ENCODE measurements at places on chromosomes 2 and 18.

DNA sequence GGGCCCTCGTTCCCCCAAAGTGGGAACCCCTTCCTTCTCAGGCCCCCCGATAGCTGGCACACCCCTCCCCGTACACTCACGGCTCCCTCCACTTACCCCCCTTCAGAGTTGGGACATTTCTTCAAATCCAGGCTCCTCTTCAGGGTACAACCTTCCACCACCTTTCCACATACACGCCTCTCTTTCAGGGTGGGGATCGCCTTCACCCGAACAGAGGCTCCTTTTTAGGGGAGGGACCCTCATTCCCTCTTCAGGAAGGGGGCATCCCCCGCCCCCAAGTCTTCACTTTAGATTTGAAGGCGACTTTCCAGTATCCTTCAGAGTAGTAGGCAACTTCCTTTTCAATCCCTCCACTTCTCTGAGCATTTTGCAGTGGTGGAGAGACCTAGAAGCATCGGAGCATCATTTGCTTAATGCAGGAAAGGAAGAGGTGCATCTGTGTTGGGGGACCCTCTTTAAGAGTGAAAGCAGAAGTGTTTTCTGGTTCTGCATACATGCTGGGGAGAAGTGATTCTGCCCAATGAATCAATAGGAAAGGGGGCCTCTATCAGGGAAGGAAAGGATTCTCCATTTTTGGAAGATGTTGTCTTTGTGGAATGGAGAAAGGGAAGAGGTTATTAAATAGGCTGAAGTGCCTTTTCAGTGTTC is 845 bp downstream of the EML4 start:
- no peak for DNase-seq

GRCh38 chr2:202639231-202639630 is 4.5 kb downstream of the FAM117B start:
- no peak for DNase-seq

DNA sequence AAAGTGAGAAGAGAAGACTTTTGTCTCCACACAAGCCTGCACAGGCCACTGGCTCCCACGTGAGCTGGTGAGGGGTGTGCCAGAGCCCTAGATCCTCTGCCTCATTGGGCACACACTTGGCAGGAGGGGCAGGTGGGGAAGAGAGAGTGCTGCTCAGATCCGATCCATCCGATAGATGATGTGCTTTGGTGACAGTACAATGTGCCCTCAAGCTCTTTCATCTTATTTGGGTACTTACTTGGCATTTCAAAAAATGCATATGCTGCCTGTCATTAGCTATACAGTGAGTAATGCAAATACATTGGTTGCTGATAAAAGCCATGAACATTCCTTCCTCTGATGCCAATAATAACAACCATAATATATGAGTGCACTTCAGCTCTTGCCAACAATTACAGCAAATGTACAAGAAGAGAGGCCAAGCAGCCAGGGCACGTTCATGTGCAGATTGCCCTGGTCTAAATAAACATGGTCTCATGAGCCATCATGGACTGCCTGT is 255.3 kb downstream of the VAPA start:
- no peak for DNase-seq

DNA sequence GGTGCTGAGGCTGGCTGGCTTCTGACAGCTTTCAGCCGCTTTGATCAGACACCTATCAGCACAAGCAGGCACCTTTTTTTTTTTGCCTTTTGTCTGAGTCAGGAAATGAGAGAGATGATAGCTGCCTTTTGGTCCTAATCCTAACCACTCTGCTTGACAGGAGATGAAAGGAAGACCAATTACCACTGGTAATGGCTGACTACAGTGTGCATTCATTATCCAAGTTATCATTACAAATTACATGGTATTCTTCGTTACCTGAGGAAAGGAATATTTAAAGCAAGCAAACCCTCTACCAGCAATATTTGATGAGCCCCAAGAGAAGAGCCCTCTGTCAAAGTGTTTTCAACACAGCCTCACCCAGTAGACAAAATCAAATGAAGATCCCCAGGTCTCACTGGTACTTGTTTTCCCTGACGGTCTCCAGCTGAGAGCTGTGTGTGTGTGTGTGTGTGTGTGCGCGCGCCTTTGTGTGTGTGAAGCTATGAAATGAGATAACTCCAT is 925.7 kb downstream of the DCDC2C start:
- DNase-seq: no peak

DNA sequence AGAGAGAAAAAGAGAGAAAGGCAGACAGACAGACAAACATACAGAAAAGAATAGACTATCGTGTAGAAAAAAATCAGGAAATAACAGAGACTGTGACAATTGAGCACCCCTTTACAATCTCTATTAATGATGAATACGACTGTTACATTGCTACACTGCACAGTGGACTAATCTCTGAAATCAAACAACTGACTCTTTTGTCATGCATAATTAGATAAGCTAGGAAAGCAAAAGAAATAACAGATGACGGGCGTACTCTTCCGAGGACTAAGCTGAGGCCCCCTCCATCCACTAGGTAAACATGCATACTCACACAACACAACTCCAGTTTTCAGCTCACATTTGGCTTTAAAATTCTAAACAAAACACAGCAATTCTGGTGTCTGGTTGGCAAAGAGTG is 267.0 kb downstream of the NOL4 start:
- DNase-seq: no peak

DNA sequence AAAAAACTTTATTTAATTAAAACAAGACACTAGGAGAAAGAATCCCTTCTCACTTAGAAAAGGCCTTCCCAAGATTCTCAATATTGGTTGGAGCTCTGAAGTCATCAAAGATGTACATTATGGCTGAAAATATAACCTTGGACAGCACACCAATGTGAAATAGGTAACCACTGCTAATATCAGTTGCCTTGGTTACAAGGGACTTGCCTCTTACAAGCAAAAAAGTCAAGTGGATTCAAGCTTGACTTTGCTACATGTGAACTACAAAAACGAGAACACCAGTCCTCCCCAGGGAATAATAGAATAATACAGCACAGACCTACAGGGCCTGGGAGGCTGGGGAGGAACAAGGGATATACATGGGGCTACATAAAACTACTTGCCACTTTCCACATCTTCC is 46.1 kb downstream of the NABP1 start:
- no peak for DNase-seq

DNA sequence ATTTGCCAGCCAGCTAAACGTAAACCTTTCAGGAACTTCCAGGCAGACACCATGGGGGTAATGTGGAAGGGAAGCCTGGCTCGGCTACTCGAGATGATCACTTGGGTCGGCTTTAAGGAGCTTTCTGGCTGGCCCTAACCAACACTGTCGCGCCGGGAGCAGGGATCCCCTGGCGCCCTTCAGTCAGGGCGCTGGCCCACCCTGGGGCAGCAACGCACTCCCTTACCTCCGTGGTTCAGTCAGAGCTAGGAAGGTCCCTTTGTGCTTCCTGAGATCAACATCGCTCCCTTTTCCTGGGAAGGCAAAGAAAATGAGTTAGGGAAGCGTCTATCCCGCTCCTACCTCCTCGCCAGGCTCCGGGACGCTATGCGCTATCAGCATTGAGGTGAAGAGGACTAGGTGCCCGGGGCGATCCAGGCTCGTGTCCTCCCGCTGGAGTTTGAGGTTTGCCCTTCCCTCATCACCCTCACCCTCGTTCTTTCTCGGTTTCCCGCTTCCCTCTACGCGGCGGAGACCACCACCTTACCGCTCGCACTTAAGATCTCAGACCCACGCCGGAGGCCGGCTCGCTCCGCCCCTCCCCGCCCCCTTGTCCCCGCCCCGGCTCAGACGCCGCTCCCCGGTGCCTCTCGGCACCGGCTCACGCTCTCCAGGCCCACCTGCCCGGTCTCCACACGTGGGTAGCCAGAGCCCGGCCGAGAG is 449 bp upstream of the ATRAID start:
- no peak for DNase-seq

- DNase-seq: no peak
These were observed 47.9 kb upstream of the CABLES1 start for GRCh38 chr18:23087352-23087751.

- no peak for DNase-seq
These were observed 187.2 kb downstream of the TXNL1 start for GRCh38 chr18:56451188-56451587.

DNA sequence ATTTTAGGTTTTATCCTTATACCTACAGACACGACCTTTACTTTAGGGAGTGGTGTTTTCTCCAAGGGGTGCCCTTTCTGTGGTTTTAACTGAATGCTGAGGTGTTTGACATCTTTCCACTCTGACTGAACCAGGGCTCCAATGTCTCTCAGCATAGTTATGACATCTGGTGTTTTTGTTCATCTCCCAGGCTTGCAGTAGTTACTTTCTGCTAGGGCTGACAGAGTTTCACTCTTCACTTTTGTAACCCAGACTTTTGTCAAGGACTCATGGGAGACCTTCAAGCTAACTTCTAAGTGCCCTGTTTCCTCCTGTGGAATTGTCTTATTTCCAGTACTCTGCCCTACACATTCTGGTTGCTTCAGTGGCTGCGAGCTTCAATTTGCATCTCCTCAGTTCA is 103.1 kb downstream of the CCDC85A start:
- no peak for DNase-seq

GRCh38 chr2:39718483-39718882 is 52.8 kb downstream of the TMEM178A start:
- no peak for DNase-seq

- DNase-seq: no peak
These were observed 34.1 kb upstream of the ASPRV1 start for GRCh38 chr2:69995511-69995910.

DNA sequence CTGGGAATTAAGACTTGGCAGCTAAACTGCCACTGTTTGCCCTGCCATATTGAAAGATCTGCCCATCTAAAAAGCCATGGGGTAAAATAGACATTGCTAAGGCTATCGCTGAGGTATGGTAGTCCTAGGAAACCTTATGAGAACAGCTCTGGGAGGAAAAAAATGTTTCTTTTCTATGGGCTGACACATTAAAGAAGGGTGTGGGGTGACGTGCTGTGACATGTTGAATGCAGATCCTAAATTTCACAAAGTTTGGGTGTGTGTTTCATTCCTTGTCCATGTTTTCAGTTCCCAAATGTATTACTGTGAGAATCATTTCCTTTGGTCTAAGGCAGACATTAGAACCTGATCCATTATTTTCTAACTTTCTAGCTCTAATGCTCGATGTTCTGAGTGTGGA is 766.4 kb downstream of the BCL11A start:
- DNase-seq: no peak

GRCh38 chr2:119223521-119224390 is at the start of gene STEAP3:
Gene STEAP3 (plus strand): TSS chr2:119223834. CDS start chr2:119231013, 7,179 bp downstream.
- DNase-seq: no peak

DNA sequence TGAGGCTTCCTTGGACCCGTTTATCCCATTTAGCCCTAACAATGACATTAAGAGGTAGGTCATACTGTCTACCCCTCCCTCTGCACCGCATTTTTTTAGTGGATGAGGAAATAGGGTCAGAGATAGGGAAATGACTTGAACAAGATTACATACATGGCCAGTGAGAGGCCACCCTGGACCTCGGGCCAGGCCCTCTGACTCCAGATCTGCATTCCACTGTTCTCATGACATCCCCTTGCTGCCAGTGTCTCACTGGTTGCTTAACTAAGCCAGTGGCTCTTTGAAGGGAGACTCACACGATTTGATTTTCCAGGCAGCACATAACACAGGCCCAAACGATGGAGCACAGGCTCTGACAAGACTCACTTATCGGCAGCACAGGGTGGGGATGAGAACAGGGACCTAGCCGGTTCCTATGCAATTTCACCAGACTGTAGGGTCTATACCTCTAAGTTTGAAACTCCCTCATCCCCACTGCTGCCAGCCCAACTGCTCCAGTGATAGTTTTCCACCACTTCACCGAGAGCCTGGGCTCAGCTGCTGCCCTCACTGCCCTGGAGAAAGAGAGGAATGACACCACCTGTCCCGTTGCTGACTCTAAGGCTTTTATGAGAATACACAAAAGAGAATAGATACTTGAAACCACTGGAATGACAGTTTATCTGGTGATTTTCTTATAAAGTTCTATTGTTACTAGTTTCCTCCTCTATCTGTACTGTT is 82.5 kb downstream of the TMEM247 start:
- no peak for DNase-seq

DNA sequence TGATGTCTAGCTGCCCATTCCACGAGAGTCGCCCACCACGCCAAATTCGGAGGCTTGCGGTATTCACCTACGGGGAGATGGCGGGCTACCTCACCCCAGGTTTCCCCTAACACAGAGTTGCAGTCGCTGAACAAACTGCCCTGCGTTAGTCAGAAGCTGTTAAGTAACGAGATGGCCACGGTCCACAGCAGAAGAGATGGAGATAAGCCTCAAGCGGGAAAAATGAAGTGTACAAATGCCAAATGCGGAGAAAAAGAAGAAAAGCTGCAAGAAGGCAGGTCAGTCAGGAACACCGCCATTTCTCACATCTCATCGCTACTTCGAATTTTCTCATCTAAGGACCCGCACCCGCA is 425 bp downstream of the ASB3 start:
- no peak for DNase-seq

DNA sequence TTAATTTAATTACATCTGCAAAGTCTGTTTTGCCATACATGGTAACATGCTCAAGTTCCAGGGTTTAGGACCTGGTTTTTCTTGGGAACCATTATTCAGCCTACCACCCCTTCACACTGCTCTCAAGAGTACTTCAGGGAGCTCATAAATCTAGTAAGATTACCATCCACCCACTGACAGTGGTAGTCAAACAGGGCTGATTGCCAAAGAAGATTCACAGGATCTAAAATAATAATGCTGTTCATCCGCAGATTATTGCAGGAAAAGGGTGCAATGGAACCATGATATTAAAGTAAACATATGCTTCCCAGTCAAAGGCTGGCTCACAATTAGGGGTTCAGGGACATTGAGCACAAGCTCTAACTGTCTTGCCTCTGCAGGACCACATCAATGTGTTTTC is 148.0 kb upstream of the CYRIA start:
- DNase-seq: no peak

DNA sequence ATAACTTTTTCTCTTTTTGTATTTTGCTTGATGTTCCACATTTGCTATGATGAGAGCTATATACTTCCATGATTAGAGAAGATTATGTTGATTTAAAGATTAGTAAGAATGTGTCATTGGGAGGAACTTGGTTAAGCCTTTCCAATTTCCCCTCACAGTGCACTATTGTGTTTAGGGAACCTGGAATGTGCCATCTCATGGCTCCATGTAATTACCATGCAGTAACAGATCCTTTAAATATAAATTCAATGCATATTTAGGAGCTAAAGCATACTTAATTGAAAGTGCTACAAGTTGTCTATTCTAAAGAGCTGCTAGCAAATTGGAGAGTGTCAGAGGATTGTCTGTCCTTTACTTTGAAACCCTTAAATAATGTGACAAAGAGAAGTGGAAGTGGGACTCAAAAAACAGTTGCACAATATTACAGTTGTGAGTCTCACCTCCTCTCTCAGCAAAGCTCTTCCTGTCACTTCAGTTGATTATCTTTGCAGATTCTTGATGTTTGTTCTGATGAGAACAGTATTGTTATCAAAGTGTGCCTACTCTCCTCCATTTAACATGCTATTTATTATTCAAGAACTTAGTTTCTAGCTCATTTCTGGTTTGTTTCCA is 1162.7 kb upstream of the ZEB2 start:
- no peak for DNase-seq

DNA sequence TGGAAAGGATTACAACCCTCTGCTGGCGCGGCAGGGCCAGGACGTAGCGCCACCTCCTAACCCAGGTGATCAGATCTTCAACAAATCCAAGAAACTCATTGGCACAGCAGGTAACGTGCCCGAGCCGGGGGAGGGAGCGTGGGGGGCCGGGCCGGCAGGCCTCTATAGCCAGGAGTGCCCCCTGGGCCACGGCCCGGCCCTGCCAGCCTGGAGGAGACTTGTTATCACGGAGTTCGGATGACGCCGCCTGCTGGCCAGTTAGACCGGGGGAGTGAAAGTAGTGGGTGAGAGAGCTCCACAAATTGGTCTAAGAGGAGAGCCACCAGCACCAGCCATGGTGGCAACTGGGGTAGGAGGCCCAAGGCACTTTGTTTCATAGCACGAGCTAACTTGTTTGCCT is 8.6 kb upstream of the TMEM214 start:
- no peak for DNase-seq
